ENCODE measurements at places on chromosomes 2 and 18.

DNA sequence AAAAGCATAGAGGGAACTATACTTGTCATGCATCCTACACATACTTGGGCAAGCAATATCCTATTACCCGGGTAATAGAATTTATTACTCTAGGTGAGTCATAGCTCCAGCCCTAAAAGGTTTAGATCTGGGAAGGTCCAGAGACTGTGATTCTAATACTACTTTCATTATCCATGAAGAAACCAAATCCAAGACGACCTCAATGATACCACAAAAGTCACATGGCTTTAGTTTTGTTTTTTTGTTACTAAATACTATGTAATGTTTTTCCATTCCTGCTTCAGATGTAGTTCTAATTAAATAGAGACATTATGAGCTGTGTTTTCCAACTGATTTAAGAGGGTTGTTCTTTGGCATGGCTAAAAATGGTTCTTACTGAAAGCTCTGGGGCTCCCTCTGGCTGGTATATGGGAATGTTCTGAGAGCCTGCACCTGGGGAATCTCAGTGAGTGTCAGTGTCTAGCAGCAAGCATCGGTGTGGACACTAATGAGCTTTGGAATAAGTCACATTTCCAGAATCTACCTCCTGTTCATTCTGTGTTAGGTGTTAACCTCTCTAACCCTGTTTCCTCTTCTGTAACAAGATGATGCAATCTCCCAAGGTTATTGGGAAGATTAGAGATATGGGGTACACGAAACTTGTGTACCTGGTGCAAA is 20.5 kb upstream of the IL1RL2 start:
- DNase-seq = no peak

GRCh38 chr2:196274387-196274809 is 103.0 kb upstream of the STK17B start:
- no peak for DNase-seq

DNA sequence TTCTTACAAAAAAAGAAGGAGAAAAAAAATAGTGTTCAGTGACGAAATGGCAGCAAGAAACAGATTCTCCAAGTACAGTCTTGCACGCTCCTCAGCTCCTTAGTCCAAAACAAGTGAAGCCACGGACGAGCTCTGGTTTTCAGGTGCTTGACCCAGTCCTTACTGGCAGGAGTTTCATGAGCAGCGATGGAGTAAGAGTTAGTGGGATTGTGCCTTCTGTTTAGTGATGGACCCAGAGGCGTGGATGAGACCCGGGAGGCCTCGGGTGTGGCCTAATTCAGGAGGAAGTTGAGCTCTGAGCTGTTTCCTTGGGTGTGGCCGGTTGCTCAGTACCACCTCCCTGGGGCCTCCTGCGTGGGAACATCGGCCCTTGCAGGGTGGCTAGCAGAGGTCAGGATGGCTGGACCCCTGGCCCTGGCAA is 52.0 kb downstream of the KIF5C start:
- DNase-seq = peak; percentile 4

DNA sequence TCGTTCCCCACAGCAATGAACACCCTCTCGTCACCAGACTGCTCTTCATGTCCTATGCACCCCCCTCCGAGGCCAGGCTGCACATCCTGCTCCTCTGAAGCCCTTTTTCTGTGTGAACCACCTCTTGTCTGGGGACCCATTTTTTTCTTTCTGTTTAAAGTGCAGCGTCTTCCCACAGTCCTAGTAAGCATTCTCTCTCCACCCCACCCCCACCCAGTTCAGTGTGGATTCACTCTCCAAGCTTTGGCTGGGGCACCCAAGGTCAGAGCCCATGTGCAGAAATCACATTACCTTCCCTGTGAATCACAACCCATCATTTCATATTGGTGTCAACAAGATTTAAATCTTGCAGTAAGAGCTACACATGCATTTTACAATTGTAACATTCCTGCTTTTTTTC is 26.4 kb upstream of the PKDCC start:
- DNase-seq = no peak

GRCh38 chr2:18467749-18468360 is 92.6 kb downstream of the RDH14 start:
- DNase-seq = no peak

DNA sequence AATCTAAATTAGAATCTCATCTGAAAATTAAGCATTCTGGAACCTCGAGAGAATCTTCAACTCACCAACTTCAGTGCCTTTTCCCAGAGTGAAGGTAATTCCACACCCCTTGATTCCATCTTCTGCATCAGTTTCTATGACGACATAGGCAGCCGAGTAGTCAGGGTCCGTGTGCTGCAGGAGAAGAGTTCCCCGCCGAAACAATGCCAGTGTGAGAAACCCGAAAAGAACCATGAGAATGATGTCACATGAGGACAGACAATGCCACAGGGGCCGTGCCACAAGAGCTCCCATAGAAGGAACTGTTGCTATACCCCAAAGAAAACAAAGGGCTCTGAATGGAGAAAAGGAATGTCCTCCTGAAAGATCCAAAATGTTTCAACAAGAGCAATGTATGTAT is 6.0 kb downstream of the ENOSF1 start:
- DNase-seq = no peak

GRCh38 chr2:168255103-168255502 is 7.7 kb upstream of the STK39 start:
- no peak for DNase-seq

GRCh38 chr2:70921031-70921430 is 14.7 kb upstream of the ATP6V1B1 start:
- no peak for DNase-seq

- DNase-seq = no peak
Observed at GRCh38 chr2:237615631-237616249, 11.6 kb upstream of the LRRFIP1 start.

Measured in esophagus squamous epithelium (tissue), 5 donors.